ENCODE measurements at places on chromosomes 12 and 14.

DNA sequence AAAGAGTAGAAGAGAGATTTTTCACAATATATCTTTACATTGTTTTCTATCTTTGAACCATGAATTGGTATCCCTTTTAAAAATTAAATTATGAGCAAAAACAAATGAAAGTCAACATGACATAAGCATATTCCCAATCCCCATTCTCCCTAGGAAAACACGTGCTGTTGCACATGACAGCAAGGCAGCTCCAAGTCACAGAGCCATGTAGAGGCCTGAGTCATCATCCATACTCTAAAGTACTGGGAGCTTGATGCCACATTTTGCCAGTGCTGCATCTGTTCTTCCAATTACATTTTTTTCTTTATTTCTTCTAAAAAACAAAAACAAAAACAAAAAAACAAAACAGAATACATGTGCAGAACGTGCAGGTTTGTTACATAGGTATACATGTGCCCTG is 115.2 kb downstream of the ITPR2 start:
- no peak for DNase-seq

- DNase-seq: no peak
Measured at GRCh38 chr12:26396402-26396801, 201.0 kb downstream of the SSPN start.

GRCh38 chr12:7609495-7609894 is 56.2 kb downstream of the APOBEC1 start:
- DNase-seq: no peak

DNA sequence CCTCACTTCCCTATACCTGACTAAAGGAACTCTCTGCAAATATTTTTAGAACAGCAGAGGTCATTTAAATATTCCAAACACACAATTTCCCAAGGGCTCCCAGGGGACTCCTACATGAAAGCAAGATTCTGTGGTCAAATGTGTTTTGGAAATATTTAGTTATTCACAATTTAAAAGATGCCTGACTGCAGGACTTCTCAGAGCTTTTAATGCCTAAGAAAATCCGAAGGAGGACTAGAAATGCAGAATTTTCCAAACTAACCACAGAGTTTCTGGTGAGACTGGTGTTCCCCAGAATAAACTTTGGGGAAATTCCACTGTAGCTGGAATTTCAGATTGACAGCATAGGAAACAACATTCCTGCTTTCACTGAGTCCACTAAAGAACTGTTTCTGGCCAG is 84.8 kb upstream of the MAP1LC3B2 start:
- no peak for DNase-seq

- peak; percentile 42 for DNase-seq
Measured at GRCh38 chr14:93994919-93995682, 2.0 kb upstream of the CCDC197 start.

GRCh38 chr12:131041216-131041967 is 87.7 kb downstream of the ADGRD1 start:
- DNase-seq: no peak

GRCh38 chr12:94644141-94644979 is 6.0 kb downstream of the TMCC3 start:
- no peak for DNase-seq

- no peak for DNase-seq
Measured at GRCh38 chr14:23137813-23138535, 18.9 kb upstream of the CEBPE start.

DNA sequence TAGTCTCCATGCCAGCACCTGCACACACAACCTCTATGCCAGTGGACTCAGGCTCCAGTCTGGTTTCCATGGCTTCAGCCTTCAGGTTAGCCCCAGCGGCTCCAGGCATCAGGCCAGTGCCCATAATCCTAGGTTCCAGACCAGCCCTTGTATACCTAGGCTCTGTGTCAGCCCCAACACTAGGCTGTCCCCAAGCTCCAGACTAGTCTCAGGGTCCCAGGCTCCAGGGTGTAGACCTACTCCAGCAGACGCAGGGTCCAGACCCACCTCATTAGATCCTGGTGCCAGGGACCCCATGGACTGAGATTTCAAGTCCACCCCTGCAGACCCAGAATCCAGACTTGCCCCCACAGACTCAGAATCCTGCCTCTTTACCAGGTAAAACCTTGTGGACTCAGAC is 275.9 kb downstream of the SLC16A7 start:
- DNase-seq: no peak

Data from stimulated activated CD4-positive, alpha-beta T cell treated with anti-CD3 and anti-CD28 coated beads, Interleukin-1b, Interleukin-23, amount 100 ng/mL, for 4 hours (primary cell).